ENCODE measurements at places on chromosomes 12 and 14.
A peak's percentile ranks its signal among the peaks of the same experiment; 100 is the strongest.

DNA sequence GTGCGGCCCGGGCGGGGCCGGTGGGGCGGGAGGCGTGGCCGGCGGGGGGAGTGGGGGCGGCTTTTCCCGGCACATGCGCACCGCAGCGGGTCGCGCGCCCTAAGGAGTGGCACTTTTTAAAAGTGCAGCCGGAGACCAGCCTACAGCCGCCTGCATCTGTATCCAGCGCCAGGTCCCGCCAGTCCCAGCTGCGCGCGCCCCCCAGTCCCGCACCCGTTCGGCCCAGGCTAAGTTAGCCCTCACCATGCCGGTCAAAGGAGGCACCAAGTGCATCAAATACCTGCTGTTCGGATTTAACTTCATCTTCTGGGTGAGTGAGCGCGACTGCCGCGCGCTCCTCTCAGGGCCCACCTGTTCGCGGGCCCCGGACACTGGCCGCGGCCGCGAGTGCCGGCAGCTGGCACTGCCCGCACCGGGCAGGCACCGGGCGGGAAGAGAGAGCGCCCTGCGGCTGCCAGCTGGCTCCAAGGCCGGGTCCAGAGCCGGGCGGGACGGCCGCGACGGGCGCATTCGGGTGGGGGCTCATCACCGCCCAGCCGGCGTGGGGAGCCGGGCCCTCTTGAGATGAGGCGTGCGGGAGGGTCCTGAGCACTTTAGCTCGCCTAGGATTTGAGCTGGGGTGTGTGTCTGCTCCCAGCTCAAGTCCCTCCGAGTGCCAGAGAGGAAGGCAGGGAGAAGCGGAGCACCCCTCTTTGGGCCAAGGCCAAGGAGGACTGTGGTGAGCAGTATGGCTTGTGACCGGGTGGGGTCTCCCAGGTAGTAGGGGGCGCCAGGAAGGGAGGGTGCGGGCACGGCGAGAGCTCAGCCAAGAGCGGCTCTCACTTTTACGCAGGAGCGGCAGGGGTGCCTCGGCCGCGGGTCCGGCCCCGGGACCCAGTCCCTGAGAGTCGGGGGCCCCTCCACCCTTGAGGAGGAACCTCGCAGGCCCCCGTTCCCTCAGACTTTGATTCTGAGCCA is at the start of gene CD9:
TSS of gene CD9 (plus strand) at position 145 of the 957 bp plus-strand sequence. CDS start at position 245, 100 bp downstream.
- peak; percentile 41 for DNase-seq

- DNase-seq, result no peak
Observed at GRCh38 chr14:90755661-90756304, 60.4 kb downstream of the TTC7B start.

DNA sequence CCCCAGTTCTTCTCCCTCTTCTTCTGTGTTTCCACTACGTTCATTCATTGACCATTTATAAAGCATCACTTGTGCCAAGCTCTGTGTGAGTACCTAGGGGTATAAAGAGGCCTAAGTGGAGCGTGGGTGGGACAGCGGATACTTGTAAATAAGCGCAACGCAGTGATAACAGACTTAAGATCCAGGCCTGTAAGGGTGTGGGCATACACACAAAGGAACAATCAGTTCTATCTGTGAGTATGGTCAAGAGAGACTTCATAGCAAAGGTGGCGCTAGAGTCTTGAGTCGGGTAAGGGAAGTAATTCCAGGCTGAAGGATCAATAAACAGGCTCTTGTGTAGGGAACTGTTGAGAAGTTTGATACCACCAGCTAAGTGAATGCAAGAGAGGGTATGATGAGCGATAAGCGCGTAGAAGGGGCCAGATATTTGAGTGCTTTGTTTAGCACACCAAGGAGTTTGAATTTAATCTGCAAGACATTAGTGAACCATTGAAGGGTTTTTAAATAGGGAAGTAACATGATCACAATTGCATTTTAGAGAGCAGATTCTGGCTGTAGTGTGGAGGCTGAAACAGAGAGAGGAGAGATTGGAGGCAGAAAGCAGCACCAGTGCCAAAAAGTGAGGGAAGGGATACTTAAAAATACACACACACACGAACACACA is 1.0 kb upstream of the GXYLT1 start:
- DNase-seq, result no peak

DNA sequence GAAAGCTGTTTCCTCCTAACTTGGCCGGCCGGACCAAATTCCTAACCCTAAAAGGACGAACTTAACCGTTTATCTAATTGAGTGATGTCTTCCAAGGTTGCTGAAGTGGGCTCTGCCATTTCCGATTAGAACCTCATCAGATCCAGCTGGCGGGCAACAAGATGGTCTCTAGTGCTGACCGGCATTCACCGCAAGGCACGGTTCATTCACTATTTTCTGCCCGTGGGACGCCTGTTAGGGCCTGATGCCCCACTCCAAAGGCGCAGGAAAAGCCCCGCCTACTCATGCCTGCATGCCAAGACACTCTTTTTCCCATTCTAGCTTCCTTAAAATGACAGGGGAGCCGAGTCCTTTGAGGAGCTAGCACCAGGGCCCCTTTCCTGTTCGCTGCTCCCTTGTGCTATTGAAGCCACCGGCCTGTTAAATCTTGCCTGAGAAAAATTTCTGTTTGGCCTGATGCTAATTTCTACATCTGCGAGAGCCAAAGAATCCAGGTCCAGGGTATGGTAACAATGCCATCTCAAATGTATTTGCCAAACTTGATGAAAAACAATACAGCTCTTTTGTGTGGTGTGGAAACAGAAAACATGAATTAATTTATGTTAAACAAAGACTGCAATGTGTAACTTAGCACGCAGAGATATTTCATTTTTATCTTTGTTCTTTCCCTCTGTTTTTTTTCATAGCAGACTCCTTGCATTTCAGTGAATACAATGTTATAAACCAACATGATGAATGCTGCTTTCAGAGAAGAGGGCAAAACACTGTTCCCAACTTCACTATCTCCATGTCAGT is 1071.2 kb upstream of the USP15 start:
- DNase-seq, result no peak

DNA sequence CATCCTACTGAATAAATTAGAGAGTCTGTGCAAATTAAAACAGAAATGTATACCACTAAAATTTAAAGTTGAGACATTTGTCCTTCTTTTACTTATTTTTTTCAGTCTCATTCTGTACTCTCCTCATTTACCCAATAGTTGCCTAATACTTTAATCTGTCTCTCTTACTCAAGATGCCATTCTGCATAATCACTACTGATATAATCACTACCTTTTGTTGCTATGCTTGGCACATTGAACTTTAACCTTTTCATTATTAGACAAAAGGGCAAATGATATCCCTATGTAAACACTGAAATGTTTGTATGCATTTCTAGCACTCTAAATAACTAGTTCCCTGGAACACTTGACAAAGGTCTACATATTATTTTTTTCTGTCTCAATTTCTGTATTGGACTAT is 1108.3 kb upstream of the FLRT2 start:
- DNase-seq, result no peak

DNA sequence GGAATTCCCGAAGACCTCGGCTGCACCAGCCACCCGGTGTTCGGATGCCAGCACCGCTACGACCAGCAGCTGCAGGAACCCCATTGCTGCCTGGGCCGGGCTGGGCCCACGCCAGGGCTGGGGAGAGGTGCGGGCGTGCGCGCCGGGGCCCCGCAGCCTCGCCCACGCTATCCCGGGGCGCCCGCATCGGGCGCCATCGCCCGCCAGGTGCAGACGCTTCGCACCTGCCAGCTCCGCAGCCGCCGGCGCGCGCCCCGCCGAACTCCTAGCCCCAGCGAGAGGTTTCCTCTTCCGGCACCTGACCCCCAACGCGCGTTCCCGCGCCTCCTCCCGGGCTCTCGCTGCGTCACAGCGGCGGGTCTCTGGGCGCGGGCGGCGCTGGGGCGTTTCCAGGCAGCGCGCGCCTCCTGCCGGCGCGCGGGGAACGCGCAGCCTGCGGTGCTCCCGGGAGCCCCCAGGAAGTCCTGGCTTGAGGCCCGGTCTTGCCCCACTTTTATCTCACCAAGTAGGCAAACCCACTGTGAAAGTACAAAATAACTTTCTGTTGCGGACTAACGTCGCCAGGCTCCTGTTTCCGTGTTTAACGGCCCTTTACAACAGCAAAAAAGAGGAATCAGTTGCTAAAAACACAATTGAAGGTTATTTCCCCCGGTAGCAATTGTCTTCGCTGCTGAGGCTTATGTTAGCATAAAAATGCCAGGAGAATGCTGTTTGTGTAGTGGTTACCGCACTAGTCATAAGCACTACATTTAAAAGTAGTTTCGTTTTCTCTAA is at the start of gene TM7SF3:
TSS of gene TM7SF3 (minus strand) at position 300 of the 774 bp plus-strand sequence. CDS start at position 84, 216 bp downstream.
- peak; percentile 95 for DNase-seq

GRCh38 chr14:50773632-50774541 is 57.1 kb downstream of the NIN start:
- DNase-seq, result no peak

GRCh38 chr14:68897559-68898155 is 81.4 kb downstream of the ACTN1 start:
- DNase-seq, result no peak

DNA sequence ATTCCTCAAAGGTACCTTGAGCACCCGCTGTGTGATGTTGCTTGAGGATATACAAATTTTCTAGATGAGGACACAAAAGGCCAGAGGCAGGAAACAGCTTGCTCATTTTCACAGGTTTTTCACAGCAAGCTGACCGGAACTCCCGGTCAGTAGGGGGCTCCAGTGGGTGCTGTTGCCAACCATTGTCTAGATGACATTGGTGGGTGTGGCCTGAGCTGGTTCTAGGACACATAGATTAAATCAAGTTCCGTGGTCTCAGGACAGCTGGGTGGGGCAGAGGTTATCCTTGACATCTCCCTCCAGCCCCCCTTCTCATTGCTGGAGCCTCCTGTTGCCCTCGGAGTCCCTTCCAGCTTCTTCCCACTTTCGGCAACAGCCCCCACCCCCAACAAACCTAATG is 153.6 kb upstream of the FKBP4 start:
- no peak for DNase-seq

- no peak for DNase-seq
Observed at GRCh38 chr14:73049428-73049827, 8.9 kb upstream of the RBM25 start.

- DNase-seq, result peak; percentile 12
Observed at GRCh38 chr12:15268927-15269552, 47.8 kb upstream of the RERG start.

GRCh38 chr12:28059668-28060067 is 87.1 kb upstream of the PTHLH start:
- DNase-seq, result no peak

DNA sequence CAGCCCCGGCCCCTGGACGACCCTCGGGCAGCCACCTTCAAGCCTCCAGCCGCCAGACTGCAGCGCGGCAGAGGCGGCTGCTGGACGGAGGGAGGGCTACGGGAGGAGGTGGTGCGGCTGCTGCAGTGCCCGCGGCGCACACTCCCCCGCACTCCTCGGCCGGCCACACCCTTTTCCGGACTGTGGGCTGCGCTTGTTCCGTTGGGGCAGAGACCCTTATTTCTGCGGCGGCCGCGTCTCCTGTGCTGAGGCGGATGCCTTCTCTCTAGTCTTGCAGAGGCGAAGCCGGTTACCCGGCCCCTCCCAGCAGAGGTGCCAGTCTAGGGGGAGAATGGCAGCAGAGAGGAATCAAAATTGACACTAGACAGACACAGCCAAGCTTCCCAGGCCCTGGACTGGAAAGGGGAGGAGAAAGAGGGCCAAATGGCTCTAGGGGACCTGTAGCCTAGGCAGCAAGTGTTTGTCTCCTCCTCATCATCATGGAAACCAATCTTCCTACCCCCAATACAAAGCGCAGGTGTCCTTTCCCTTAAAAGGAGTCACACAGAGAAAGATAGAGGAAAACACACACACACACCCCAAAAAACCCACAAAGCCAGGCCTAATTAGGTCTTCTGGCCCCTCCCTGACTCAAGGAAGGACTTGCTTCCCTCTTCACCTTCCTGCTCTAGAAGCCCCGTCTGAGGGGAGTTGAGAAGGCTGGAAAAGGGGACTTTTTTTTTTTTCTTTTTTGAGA is 1.3 kb downstream of the ESYT1 start:
- peak; percentile 94 for DNase-seq

All from CD4-positive, CD25-positive, alpha-beta regulatory T cell (primary cell).